Psoas muscle (tissue), 8 donors: ENCODE measurements at places on chromosomes 2 and 18. TPM values are rescaled to one million over a fixed set of nuclear protein-coding genes. Genes with fewer than 3 reads are reported as not detected.

TEX261 gene
- total RNA-seq, result 46.7 TPM

GPR45 gene
- total RNA-seq, result not detected

ARL5A gene
- 71.9 TPM for total RNA-seq

CYTIP gene
- 0.48 TPM for total RNA-seq

ALPI gene
- total RNA-seq, result not detected

GALNT13 gene
- total RNA-seq, result not detected

SAG gene
- not detected for total RNA-seq
